ENCODE measurements at places on chromosomes 5 and 9. TPM values are rescaled to one million over a fixed set of nuclear protein-coding genes. Genes with fewer than 3 reads are reported as not detected.

The CCIN gene
- not detected for polyA plus RNA-seq

The CDH10 gene
- polyA plus RNA-seq: not detected

- no peak for DNase-seq
Measured at GRCh38 chr5:2071562-2071961, 188.8 kb upstream of the IRX4 start.

DNA sequence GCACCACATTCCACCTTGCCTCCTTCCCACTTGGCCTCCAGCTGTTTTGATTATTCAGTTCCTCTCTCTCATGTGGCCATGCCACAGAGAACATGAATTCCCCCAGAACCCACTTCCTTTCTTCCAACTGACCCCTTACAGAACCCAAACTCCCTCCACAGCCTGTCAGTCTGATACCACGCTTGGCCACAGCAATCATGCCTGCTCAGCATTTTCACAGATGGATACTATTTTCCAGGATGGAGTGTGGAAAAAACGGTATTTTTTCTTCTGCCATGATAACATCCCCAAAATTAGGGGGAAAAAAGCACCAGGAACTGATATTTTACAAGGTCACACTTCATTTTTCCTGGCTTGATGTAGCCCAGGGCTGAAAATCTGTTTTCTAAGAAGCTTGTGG is 34.9 kb upstream of the SLIT3 start:
- no peak for DNase-seq

- DNase-seq: no peak
Measured at GRCh38 chr9:8256880-8257279, 457.3 kb upstream of the DMAC1 start.

GRCh38 chr5:158494541-158494940 is 605.2 kb downstream of the EBF1 start:
- no peak for DNase-seq

DNA sequence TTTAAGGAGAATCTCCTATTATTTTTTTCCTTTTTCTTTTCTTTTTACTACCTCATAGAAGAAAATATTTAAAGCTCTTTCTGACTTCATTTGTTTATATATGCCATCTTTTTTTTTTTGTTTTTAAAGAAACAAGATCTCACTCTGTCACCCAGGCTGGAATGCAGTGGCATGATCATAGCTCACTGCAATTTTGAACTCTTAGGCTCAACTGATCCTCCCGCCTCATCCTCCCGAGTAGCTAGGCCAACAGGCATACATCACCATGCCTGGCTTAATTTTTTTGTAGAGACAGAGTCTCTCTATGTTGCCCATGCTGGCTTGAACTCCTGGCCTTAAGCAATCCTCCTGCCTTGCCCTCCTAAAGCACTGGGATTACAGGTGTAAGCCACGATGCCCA is 59.5 kb downstream of the LNPEP start:
- no peak for DNase-seq

The ARID3C gene
- not detected for polyA plus RNA-seq

DNA sequence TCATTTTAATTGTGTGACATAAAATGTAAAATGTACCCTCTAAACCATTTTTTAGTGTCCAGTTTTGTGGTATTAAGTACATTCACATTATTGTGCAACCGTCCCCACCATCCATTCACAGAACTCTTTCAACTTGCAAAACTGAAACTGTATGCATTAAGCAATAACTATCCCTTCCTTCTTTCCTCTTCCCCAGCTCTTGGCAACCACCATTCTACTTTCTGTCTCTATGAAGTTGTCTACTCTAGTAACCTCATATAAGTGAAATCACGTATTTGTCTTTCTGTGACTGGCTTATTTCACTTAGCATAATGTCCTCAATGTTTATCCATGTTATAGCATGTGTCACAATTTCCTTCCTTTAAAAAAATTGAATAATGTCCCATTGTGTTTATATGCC is 142.4 kb downstream of the C9orf152 start:
- no peak for DNase-seq

- no peak for DNase-seq
Measured at GRCh38 chr9:19759066-19759465, 29.8 kb downstream of the SLC24A2 start.

The GARNL3 gene
- not detected for polyA plus RNA-seq

DNA sequence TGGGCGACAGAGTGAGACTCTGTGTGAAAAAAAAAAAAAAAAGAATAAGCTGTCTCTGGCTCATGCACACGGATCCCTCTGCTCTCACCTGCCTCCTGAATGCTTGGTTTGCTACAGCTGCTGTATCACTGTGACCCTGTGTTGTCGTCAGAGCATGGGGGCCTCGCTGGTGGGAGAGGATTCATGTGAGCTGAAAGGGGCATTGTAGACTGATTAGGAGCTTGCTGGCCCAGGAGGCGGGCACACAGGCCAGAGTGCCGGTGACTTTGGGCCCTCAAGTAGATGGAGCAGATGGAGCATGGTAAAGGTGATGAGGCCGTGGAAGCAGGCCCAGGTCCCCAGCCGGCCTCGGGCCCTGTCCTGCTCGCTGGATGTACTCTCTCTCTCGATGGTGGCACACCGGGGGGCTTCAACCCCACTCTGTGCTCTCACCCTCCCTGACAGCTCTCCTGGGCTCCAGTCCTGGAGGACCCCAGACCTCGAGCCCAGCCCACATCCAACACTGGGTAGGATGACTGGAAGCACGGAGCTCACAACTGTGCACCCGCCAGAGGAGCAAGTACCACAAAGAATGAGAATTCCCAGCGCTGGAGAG is 7.1 kb downstream of the FLT4 start:
- no peak for DNase-seq
